Activated CD4-positive, alpha-beta T cell treated with anti-CD3 and anti-CD28 coated beads, Interleukin-2, Interleukin-4, amounts not matched to agents 100 ng/mL and 50 ng/mL, durations not matched to agents 16 hours and 8 hours (primary cell): ENCODE measurements at places on chromosomes 6 and 20.
A peak's percentile ranks its signal among the peaks of the same experiment; 100 is the strongest.

GRCh38 chr6:18078866-18079265, 43.6 kb downstream of the NHLRC1 start:
- no peak for DNase-seq

DNA sequence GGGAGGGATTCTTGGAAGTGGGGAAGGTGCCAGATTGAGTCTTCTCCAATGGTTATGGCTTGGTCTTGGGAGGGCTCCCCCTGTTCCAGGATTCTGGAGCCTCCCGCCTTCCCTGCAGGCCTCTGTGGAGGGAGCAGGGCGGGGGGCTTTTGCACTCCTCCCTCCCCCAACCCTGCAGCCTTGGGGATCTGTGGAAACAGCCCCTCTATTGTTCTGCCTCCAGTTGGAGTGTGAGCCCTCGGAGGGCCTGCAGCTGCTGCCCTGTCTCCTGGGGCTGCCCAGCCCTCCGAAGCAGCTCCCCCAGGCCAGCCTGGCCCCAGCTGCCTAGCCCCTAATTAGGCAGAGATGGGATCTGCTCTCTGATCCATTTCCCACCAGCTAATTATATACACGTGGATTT, 14.7 kb downstream of the FAM110A start:
- no peak for DNase-seq

- DNase-seq: no peak
Measured at GRCh38 chr6:137217801-137218472, 1.2 kb downstream of the IFNGR1 start.

GRCh38 chr6:126396131-126396530, 56.2 kb downstream of the CENPW start:
- DNase-seq: no peak

DNA sequence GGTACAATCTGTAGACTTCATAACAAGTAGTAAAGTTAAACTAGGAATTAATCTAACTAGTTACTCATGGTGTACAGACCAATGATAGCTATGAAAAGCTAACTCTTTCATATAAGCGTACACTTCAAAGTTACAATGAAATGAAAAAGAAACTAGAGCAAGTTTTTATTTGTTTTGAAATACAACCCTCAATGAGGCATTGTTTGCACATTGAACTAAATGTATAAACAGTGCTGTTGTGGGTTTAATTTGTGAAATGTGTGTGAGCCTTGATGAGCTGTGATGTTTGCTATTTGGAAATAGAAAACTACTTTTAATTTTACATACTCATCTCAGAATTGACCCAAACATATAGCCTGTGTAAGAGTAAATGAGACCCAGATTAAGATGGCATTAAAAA, 11.1 kb upstream of the EYA4 start:
- no peak for DNase-seq

GRCh38 chr6:99905209-99906106, 88.6 kb downstream of the MCHR2 start:
- DNase-seq: peak; percentile 19

GRCh38 chr20:14761903-14762302, 424.5 kb upstream of the FLRT3 start:
- DNase-seq: no peak

DNA sequence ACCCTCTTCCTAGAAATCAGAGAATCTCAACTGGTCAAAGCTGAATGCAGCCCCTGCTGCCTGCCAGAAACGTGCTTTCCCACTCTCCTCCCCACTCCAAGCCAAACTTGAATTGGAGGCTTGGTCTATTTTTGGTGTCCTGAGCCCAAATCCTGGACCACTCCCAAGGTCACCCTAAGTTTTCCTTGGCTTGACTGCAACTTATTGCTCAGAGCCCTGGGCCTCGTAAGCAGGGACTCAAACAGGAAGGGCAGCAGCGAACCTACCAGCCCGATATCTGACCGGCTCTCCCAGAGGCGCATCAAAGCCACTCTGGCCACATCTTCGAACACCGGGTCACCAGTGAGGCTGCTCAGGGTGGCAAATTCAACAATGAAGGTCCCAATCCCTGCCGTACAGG, 12.7 kb downstream of the EDEM2 start:
- DNase-seq: no peak

DNA sequence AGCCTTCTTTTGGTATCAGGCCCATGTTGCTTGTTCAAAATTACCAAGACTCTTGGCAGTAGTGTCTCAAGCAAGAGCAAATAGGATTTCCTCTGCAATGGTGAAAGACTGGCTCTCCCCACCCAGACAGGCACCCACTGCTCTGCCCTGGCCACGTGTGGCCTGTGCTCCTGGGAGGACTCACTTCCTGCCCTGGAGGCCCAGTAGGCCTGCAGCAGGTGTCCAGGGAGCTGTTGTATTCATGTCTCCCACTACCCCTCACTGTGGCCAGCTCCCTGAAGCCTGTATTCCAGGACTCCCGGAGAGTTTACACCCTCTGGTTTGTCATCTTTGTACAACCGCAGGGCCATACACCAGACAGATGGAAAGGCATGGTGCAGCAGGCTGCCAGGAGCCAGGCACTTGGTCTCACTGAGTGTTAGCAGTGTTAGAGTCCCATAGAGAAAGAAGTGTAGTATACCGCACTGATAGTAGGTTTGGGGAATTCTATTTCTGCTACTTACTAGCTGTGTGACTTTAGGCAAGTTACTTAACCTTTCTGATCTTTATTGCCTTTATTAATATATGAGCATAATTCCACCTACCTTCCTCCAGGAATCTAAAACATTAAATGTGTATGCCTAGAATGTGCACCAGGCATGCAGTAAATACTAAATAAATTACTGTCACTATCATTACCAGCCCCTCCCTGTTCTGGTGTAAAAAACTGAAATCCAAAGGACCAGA, 159.7 kb downstream of the TMEM242 start:
- no peak for DNase-seq

DNA sequence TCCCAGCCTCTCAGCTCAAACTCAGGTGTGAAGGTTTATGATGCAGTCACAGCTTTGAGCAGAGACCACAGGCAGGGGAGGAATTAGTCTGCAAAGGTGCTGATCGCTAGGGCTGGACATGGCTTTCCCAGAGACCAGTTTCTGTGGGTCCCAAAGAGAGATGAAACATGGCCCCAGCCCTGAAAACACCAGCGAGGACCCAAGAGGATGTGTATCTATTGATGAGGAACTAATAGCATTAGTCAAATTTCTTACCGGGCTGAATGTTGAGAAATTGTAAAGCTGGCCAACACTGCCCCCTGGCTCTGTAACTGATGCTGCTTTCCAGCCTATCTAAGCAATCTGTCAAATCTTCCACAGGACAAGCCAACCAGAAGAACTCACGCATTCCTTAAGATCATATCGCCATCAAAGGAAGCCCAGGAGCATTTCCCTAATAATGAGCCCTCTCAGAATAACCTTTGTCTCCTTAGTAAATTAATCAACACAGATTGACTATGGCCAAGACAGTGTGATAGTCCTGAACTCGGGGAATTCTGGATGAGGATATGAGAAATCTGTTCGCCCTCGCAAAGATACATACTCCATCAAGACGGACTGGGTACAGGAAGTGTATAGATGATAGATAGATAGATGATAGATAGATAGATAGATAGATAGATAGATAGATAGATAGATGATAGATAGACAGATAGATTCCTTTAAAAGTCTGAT, 7.8 kb upstream of the ACSS1 start:
- DNase-seq: peak; percentile 46

DNA sequence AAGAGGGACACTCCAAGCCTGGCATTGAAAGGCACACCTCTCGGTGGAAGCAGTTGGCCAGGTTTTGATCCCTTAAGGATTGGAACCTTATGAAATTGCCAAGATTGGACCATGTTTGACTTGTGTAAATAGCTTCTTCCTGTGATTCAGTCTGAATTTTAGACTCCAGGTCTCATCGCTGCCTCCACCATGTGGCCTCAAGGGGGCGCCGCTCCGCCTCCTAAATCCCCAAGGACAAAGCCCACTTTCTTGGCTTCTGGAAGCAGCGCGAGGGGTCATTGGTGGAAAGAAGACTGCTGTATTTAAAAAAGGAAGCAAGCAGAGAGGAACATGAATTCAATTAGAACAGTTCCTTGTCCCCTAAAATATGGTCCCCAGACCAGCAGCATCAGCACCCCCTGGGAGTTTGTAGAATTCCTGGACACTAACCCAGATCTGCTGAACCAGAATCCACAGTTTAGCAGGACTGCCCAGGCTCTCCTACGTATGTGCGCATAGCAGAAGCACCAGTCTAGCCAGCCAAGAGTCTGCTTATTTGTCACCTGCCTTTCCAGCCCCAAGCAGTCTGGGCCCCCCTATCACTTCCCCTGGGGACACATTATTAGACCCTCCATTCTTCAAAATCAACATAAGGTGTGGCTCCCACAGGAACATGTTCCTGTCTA, 108.5 kb downstream of the LY86 start:
- DNase-seq: peak; percentile 33

DNA sequence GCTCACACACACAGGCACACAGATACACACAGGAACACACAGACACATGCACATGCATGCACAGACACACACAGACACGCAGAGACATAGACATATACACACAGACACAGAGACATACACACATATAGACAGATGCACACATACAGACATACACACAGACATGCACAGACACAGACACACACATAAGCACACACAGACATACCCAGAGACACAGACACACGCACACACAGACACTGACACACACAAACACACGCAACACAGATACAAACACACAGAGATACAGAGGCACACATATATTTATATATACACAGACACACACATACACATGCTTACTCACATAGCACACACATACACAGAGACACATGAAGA, 158.4 kb downstream of the LY86 start:
- no peak for DNase-seq

DNA sequence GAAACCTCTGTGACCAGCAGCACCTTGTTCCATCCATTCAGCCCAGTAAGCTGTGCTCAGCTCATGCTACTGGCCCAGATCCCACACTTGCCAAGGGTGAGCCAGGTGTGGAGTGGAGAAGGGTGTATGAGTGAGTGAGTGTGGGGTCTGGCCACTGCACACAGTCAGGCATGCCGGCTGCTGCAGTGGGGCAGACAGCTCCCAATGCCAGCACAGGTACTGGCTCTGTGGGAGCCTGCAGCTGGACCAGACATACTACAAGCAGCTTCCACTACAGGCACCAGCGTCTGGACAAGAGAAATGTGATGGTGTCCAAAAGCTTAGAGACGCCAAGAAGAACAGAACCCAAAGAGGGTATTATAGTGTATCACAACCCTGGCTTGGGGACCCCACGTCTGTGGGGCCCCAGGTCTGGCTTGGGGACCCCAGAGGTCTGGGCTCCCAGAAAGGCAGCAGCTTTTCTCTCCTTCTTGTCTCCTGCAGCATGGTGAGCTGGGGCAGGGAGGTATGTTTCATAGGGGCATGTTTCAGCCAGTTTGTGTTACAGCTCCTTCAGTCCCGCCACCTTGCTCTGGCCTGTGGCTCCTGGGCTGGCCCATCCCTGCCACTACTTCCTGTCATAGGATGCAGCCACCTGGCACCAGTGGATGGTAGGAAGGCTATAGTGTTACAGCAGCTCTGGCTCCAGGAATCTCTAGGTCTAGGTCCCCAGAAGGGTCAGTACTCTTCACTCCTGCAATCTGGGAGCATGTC, 152.4 kb upstream of the HSF2 start:
- DNase-seq: no peak

DNA sequence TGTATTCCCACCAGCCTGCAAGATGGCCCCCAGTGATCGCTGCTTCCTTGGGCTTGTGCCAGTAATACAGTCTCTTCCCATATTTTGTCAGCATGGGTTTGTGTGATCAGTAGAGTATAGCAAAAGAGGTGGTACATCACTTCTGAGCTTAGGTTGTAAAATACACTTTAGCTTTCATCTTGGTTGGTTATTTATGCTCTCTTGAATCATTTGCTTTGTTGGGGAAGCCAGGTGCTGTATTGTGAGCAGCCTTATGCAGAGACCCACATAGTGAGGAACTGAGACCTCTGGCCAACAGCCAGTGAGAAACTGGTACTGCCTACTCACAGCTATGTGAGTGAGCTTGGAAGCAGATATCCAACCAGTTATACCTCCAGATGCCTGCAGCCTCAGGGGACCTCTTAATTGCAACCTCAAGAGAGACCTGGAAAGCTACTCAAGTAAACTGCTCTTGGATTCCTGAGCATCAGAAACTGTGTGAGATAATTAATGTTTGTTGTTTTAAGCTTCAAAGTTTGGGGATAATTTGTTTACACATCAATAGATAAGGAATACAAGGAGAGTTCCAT, 229.3 kb downstream of the FARS2 start:
- no peak for DNase-seq

GRCh38 chr6:149202100-149202499, 115.4 kb upstream of the TAB2 start:
- DNase-seq: no peak

- no peak for DNase-seq
Measured at GRCh38 chr6:13664703-13665352, 46.8 kb downstream of the RANBP9 start.

DNA sequence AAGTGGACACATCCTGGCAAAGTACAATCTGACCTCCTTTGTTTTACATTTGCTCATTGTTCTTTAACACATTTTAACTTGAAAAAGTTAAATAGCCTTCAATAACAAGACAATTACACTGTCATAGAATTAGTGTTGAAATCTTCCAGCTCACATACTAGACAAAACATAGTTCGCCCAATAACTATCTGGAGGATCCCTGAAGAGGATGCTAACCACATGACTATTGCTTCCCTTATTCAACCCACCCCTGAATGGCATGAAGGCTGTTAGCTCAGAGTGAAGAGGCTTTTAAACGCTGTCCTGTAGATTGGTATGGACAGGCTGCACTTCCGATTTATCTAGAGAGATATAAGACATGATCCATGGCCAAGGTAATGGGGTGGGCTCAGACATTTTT, 15.0 kb upstream of the DSE start:
- DNase-seq: no peak

- DNase-seq: no peak
Measured at GRCh38 chr6:100452998-100453397, 11.7 kb downstream of the SIM1 start.

- DNase-seq: no peak
Measured at GRCh38 chr6:18036781-18037180, 49.3 kb upstream of the KIF13A start.

DNA sequence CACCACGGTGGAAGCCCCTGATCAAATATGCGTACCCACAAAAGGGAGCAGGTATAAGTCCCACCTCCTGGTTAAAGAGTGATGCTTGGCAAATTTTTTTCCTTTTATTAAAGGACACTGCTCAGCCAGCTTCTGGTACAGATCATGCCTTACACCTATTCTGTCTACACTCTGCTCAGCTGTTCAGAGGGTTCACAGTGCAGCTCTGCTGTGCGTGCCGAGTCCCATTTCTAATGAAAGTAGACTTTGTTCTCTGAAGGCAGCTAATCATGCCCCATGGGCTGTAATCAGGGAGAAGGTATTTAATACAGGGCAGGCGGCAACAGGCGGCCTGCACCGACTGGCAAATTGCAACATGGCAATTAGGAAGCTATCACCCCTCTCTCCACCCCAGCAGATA, 16.3 kb downstream of the LRRC73 start:
- no peak for DNase-seq
